ENCODE measurements at places on chromosomes 1 and 21. TPM values are rescaled to one million over a fixed set of nuclear protein-coding genes. Genes with fewer than 3 reads are reported as not detected.

The CD101 gene
- total RNA-seq: 1.8 TPM

The SLC1A7 gene
- total RNA-seq: 0.50 TPM

The IFNGR2 gene
- total RNA-seq: 128 TPM

The RAP1GAP gene
- 29.6 TPM for total RNA-seq

The GSTM1 gene
- 46.1 TPM for total RNA-seq

The STYXL2 gene
- 0.10 TPM for total RNA-seq

DNA sequence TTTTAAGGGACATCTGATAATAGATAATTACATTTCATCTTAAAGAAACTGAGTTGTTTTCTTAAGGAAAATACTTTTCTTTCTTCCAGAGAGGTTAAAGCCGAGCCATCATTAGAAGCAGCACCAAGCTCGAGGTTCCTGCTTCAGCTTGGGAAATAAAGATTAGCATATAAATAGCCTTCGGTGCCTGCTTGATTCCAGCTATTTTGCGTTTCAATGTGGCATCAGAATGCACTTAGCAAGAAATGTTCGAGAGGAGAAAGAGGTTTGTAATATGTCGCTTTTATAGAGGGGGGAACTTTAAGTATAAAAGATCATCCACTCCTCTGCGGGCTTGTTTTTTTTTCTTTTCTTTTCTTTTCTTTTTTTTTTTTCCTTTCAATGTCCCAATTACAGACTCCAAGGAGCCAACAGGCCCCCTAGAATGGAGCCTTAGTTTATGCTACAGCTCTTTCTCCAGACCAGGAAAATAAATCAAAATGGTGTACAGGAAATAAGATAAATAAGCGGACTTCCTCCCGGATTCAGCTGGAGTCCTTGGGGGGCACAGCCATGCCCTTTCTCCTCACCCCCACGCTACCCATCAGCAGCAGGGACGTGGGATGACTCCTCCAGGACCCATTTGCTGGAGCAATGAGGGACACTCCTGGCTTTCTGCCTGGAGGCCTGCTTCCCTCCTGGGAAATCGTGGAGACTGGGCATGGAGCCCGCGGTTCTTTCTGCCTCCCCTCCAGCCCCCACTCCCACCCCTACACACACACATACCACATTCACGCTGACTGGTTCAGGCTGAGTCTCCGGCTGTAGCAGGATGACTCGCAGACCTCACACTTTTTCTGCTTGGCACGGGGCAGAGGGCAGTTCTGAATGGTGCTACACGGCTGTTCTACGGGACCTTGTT, 131.6 kb downstream of the RRAGC start:
- peak; percentile 54 for DNase-seq

DNA sequence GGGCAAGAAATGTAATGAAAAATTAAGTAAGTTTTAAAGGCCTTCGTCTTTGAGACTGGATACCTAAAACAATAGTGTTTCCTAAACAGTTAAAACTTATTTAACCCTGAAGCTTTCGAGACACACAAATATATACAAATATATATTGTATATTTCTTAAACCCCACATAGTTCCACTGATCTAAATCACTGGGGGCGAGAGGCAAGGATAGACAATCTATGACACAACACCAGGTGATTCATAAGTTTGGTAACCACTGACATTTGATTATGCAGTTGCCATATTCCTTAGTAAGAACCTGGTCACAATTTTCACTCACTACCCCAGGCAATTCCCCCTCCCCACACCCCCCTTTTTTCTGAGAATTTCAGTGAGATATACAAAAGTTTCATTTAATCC, 55.3 kb upstream of the BOLA1 start:
- peak; percentile 17 for DNase-seq

GRCh38 chr21:45448810-45449657, 44.1 kb downstream of the COL18A1 start:
- no peak for DNase-seq

DNA sequence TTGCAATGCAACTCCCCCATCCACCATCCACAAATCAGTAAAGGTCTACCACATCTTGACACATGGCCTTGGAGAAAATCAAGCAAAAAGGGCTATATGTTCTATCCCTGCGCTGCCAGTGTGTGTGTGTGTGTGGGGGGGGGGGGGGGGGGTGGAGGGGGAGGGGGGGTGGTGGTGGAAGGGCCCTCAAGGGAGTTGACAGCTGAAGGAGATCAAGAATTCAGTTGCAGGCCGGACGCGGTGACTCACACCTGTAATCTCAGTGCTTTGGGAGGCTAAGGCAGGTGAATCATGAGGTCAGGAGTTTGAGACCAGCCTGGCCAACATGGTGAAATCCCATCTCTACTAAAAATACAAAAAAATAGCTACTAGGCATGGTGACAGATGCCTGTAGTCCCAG, 37.6 kb upstream of the CLIC4 start:
- no peak for DNase-seq

- DNase-seq: peak; percentile 40
These were observed 131.8 kb upstream of the SGIP1 start for GRCh38 chr1:66402194-66402593.

DNA sequence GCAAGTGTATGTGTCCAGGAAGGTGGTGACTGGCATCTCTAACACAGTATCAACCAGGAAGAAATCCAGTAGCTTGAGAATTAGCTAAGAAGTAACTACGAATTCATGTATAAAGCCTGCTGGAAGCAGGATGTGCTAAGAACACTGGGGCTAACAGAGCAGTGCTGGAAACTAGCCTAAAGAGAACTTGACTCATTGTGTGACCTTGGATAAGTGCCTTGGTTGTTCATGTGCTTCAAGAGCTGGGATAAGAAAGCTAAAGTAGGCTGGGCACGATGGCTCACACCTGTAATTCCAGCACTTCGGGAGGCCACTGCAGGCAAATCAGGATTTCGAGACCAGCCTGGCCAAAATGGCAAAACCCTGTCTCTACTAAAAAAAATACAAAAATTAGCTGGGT, 186.9 kb downstream of the RRAGC start:
- DNase-seq: no peak

DNA sequence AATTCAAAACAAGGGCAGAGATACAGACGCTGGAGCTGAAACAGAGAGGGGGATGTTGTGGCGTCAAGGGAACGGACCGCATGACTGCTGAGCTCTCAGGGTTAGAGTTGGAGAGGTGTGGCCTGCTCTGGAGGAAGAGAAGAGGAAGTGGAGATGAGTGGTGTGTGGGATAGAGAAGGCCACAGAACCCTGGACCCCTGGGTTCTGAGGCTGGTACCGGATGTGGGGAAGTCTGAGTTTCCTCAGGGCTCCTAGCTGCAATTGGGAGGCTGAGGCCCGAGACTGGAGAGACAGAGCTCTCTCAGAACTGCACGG, 1.8 kb downstream of the BCAN start:
- DNase-seq: no peak

DNA sequence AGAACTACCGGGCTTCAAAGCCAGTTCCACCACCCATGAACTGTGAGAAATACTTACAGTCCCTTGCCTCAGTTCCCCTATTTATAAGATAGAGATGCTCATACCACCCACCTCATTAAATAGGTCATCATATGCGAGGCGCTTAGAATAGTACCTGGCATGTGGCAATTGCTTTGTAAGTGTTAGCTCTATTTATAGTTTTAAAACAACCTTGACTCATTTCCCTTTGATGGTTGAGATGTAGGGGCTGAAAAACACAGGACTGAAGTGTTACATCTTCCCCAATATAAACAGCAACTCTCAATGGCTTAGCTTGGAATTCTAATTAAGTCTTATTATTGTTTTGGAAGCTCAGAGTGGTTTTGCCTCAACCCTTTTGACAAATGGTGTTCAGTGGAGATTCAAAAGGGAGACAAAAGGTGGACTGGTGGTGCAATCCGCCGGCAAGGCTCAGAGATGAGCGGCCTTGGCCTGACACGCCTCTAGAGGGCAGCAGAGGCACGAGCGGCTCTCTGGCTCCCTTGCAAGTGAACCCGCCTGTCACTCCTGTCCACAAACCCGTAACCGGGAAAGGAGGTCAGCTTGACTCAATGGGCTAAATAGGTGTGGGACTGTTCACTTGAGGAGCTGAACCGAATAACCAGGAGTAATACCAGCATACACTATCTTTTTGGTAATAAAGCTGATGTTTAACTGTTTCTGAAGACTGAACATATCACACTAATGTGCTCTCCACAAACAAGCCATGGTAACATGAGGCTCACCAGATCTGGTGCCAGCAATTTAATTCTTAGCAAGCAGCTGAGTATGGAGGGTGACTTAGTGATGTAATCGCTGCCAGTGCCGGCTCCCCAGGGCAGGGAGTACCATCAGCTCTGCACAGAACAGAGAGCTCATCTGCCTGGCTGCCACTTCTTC, 19.5 kb upstream of the SMYD2 start:
- peak; percentile 83 for DNase-seq

- peak; percentile 53 for DNase-seq
These were observed 9.6 kb downstream of the VPS26C start for GRCh38 chr21:37257511-37257966.

- DNase-seq: no peak
These were observed 22.4 kb downstream of the CAPZB start for GRCh38 chr1:19462781-19463503.

GRCh38 chr1:172753964-172754363, 95.1 kb downstream of the FASLG start:
- DNase-seq: no peak
